Dorsolateral prefrontal cortex (tissue), 122 donors: ENCODE measurements at places on chromosomes 1 and 21. TPM values are rescaled to one million over a fixed set of nuclear protein-coding genes. Genes with fewer than 3 reads are reported as not detected.
A peak's percentile ranks its signal among the peaks of the same experiment; 100 is the strongest.

The CDK18 gene
- total RNA-seq = 96.0 TPM

The NDUFS5 gene
- total RNA-seq = 307 TPM

The NFASC gene
- 528 TPM for total RNA-seq

The ILDR2 gene
- total RNA-seq = 53.6 TPM

The CLDN19 gene
- not detected for total RNA-seq

The BMP8B gene
- total RNA-seq = 2.6 TPM

The RUNX3 gene
- total RNA-seq = 0.45 TPM

DNA sequence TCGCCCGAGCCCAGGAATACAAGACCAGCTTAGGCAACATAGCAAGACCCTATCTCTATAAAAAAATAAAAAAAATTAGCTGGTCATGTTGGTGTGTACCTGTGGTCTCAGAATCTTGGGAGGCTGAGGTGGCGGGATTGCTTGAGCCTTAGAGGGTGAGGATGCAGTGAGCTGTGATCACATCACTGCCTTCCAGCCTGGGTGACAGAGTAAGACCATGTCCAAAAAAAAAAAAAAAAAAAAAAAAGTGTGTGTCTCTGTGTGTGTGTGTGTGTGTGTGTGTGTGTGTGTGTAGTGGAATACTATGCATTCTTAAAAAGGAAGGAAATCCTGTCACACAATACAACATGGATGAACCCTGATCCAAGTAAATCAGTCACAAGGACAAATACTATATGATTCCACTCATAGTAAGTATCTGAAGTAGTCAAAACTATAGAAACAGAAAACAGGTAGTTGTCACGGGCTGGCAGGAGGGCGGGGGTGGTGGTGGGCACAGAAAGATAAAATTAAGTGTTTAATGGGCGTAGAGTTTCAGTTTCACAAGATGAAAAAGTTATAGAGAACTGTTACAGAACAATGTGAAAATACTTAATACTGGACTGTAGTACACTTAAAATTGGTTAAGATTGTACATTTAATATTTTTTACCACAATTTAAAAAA is 47.8 kb downstream of the SELENOF start:
- no peak for DNase-seq

DNA sequence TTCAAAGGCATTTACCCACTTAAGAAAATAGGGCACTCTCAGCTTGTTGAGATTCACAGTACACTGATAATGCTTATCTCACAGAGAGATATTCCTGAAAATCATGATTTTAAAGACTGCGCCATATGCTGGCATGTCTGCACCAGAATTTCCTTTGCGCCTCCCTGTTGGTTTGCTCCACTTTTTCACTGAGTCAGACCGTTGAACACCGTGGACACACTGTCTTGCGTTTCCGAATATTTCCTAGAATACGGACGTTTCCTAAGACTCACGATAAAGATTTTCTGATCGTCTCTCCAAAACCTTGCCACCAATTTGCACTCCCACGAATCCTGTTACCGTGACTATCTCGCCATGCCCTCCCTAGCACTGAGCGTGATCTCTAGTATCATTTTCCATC is 497 bp upstream of the C1orf115 start:
- DNase-seq = no peak

DNA sequence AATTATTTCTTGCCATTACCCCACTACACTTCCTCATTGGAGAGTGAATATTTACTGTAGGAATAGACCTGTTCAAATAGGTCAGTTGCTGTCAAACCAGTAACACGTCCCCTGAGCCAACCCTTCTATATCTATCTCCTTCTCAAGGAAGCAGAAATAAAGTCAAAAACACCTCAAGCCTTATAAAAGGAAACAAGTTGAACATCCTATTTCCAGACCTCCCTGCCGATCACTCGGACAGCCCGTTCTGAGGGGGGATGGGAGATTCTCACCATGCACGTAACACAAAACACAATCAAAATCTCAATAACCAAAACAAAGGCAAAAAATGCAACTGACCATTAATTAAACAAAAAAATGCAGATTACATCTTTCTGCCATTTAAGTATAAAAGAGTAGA is 121.5 kb upstream of the KRTAP19-8 start:
- no peak for DNase-seq

DNA sequence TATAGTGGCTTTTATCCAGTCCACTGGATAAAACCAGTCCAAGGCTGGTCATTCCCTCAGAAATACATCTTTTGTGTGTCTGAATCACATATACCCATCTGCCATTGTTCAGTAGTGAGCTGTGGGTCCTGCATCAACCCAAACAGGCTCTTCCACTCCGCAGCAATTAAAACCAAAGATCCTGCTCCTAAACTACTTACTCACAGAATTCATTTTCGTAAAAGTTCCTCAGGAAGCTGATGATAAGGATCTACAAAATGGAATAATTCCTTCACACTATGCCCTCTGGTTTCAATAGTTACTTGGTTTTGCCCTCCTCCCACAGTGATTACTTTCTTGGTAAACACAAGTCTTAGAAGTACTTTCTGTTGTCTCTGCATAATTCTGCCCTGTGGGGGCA is 5.1 kb upstream of the MFSD2A start:
- no peak for DNase-seq

GRCh38 chr21:44702111-44702972 is 5.4 kb downstream of the KRTAP10-12 start:
- no peak for DNase-seq

DNA sequence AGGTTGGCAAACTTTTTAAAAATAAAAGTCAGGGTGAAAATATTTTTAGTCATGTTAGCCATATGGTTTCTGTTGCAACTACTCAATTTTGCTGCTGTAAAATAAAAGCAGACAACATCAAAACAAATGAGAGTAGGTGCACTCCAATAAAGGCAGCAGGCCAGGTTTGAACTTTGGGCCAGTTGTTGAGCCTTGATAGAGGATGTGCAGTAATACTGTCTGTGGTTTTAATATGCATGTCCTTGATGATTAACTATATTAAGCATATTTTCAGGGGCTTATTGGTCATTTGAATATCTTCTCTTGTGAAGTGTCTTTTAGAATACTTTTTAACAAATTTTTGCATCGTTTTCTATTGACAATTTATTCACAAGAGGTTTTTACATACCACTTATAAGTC is 1399.9 kb upstream of the B3GALT2 start:
- DNase-seq = no peak

- DNase-seq = no peak
Observed at GRCh38 chr1:228830954-228831481, 95.7 kb downstream of the RHOU start.

GRCh38 chr1:239233626-239234025 is 152.7 kb upstream of the CHRM3 start:
- DNase-seq = no peak

DNA sequence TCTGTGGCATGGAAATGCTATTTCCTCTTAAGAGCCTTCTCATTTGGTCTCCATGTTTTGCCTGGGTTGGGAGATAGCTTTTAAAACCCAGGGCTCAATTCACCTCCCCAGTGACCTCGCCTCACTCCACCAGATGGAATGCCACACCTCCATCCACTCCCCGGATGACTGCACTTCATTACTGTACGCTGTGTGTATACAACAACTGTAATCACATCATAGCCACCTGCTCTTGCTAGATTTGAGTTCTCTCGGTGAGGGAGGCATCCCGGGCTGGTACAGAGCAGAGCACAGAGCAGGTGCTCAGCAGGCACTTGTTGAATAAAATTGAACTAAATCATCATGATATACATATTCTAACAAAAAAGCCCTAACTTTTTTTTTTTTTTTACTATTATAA is 26.0 kb downstream of the SDE2 start:
- no peak for DNase-seq

- no peak for DNase-seq
Observed at GRCh38 chr1:5369223-5369622, 623.0 kb downstream of the NPHP4 start.

- DNase-seq = peak; percentile 85
Observed at GRCh38 chr1:171898941-171899340, 57.6 kb downstream of the DNM3 start.
